ENCODE measurements at places on chromosomes 4 and X.

GRCh38 chrX:67555578-67556203 is 11.9 kb downstream of the AR start:
- DNase-seq: no peak

- no peak for DNase-seq
Observed at GRCh38 chr4:84939113-84939512, 27.4 kb downstream of the WDFY3 start.

GRCh38 chr4:185282968-185283367 is 73.6 kb downstream of the SNX25 start:
- no peak for DNase-seq

GRCh38 chr4:76381986-76382385 is 39.0 kb downstream of the CCDC158 start:
- DNase-seq: no peak

DNA sequence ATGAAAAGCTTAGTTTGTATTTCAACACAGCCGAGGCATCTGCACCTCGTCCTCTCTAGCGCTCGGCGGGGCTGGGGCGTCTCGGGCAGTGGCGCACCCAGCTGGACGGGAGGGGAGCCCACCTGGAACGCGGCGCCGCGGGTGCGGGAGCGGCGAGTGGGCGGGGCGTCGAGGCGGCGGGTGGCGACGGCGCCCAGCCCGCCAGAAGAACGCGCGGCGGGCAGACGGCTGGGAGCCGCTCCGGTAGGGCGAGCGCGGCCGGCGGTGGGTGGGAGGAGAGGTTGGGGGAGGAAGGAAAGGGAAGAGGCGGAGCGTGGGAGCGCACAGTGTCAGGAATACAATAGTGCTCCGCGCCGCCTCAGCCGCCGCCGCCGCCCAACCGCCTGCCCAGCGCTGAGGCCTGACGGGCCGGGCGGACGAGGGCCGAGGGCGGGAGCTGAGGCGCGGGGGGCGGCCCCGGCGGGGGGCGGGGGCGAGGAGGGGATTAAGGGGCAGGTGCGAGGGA is at the start of gene JADE3:
TSS of gene JADE3 (plus strand) at position 324 of the 505 bp plus-strand sequence. CDS start 72,474 bp downstream, outside the sequence.
- DNase-seq: peak; percentile 23

GRCh38 chrX:132442691-132443090 is 46.1 kb downstream of the MBNL3 start:
- no peak for DNase-seq

DNA sequence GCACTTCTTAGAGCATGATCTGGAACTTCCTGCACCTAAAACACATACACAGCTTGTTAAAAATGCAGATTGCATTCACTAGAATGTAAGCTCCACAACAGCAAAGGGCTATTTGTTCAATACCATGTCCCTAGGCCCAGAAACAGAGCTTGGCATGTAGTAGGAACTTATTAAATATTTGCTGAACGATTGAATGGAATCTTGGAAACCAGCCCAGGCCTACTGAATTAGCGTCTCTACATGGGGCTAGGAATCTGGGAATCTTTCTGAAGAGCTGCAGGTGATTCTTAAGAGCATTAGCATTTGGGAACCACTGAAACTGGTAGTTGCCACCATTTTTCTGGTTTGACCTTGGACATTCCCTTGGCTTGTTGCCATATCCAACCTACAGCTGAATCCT is 234.1 kb downstream of the STIM2 start:
- peak; percentile 50 for DNase-seq

GRCh38 chr4:126144543-126145237 is 829.9 kb downstream of the FAT4 start:
- no peak for DNase-seq

- no peak for DNase-seq
Observed at GRCh38 chr4:114076899-114077570, 97.6 kb upstream of the ARSJ start.

DNA sequence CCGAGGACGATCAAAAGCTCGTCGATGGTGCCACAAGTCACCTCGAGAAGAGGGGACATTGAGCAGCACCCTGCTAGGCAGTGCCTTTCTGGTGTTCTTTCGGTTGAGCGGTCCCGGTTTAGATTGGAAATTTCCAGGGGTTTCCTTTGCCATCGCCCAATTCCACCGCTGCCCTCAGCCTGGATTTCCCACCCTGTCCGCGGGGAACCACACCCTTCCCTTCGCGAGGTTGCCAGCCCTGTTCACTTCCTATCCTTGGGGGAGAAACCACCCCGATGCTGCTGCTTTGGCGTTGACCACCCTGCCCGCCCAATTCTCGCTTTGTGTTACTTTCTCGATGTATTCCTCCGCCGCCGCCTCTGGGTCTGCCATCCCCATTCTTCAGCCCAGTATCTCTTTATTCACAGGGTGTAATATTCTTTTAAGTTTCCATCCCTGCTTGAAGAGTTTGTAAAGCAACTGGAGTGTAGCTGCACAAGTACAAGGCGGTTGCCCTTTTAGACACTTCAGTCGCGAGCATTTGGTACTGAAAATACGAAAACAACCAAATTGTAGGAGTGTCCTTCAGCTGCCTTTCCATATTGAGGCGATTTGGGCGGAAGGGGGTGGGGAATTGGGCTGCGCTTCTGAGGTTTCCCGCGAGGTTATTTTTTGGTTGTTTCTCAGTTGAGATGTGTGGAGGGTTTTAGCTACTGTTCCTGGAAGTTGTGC is 1.1 kb downstream of the OGT start:
- DNase-seq: no peak

DNA sequence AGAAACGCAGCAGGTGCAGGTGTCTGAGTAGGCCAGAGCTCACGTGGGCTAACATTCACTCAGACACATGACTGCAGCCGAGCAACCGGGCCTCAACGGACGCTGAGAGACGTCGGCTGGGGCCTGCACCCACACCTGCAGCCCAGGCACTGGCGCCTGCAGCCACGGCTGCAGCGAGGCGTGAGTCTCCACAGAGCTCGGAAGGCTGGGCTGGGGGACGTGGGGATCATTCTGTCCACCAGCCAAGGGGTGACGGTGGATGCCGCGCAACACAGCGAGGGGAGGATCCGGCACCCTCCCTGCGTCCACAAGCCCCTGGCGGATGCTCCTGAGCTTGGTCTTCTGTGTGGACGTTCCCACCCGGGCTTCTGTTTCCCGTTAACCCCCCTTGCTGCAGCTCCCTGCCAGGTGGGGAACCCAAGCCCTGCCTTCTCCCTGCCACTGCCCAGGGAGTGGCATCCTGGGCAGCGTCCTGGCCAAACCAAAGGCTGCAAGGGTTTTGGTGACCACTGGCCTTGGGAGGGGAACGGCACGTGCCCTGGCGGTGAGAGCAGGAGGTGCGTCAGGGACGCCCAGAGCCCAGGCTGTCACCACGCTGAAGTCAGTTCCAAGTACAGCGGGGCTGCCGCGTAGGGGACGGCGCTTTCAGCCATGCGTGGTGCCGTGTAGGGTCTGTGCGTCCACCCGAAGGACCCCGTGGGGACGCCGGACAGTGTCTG is 16.3 kb downstream of the PPP2R3B start:
- no peak for DNase-seq

DNA sequence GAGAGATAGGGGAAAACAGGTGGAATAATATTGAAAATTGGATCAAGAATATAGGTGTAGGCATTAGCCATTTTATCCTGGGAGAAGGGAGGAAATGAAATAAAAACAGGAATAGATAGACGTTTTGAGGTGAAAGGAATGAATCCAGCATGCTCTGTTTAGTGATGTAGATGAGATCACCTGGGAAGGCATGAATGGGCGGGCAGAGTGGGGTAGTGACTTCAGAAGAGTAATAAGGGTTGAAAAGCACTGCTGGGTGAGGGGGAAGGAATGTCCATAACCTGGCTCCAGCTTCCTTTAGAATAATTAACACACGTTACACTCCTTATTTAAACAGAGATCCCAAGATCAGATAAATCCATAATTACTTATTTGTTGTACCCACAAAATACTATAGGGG is 191.1 kb upstream of the ANXA3 start:
- no peak for DNase-seq

DNA sequence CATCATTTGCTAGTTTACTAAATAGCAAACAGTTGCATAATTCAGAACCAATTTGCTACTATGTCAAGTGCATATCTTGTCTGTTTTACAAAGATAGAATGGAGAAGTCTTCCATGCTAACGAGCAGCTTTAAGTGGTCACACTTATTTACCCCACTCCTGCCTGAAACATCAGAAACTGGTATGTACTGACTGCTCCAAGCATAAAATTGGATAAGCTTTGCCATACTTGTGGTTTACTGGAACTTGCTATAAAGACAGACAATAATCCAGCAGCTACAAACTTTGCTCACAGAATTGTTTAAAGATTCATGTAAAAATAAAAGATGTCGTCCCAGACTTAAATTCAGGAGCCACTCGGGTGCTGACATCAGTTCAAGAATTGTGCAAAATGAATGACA is 13.3 kb upstream of the CDKL2 start:
- no peak for DNase-seq

GRCh38 chrX:50117476-50117875 is 83.3 kb downstream of the AKAP4 start:
- no peak for DNase-seq

DNA sequence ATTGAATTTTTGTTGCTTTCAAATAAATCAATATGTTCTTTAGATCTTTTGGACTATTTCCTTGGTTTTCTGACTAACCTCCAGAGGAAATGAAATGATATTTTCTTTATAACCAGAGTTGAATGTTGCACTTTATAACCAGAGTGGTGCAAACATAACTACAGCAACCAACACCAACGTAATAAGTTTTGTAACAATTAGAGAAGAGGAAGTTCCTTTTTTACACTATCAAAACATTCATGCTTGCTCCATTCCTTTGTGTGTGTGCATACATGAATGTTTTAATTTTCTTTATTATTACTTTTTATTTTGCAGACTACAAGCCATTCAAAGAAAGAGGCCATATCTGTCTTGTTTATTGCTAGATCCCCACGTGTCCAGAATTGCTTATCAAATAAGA is 193.0 kb upstream of the PPP3CA start:
- no peak for DNase-seq

GRCh38 chrX:97847885-97848679 is 964.4 kb downstream of the RPA4 start:
- DNase-seq: no peak

Measured in NCI-H2081 treated with DMSO at 0.1 percent for 48 hours (cell line).